ENCODE measurements at places on chromosomes 1 and 21. TPM values are rescaled to one million over a fixed set of nuclear protein-coding genes. Genes with fewer than 3 reads are reported as not detected.

DNA sequence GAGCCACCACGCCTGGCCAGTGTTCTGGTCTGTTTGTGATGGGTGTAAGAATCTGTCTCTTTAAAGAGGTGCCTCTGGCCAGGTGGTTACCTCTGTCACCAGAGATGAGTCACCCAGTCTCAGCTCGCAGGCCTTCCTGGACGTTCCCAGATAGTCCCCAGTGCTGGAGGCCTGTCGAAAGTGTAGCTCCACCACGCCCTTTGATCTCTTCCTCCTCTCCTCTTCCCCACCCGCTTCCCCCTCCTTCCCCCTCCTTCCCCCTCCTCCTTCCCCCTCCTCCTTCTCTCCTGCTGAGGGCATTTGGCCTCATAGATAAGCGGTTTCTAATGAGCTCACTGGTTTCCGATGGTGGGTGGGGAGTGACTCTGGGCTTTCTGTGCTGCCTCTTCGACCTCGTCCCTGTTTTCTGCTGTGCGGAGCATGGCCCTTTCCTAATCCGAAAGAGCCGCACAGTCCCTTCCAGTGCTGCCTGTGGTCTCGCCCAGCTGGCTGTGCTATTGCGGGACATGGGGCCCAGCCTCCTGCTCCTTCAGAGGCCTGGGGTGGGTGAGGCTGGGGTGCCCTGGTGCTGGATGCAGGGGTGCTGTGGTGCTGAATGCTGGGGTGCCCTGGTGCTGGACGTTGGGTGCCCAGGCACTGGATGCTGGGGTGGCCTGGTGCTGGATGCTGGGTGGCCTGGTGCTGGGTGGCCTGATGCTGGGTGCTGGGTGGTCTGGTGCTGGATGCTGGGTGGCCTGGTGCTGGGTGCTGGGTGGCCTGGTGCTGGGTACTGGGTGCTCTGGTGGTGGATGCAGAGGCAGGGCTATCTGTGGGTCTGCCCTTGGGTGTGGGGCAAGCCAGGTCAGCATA is 19.2 kb downstream of the AGPAT3 start:
- no peak for DNase-seq

- DNase-seq: no peak
These were observed 22.6 kb downstream of the COL18A1 start for GRCh38 chr21:45427331-45428271.

- no peak for DNase-seq
These were observed 92.6 kb downstream of the ZNF281 start for GRCh38 chr1:200317236-200317635.

The XPR1 gene
- polyA plus RNA-seq: 40.1 TPM

DNA sequence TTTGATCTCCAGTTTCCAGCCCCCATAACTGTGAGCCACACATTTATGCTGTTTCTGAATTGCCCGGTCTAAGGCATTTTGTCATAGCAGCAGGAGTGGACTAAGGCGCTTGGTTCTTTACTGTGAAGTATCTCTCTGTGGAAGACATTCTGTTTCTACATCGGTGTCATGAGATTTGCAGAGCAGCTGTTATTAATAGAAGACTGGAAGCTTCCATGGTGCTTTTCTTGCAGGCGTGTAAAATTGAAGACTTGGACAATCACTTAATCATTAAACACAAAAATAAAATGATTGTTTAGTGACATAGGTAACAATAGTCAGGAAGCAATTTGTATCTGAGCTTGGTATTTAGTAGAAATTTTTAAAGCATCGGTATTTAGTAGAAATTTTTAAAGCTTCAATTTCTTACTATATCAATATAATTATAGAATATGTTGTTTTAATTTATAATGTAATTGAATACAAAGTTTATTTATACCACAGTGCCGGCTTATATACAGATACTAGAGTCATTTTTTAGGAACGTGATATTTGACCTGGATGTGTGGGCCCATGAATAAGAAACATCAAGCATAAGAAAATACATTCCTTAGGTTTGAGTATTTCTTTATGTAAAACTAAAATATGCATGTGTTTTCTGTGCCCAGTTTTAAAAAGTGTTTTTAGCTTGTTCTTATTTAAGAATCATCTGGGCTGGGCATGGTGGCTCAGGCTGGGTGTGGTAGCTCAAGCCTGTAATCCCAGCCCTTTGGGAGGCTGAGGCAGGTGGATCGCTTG is 60.6 kb upstream of the COL6A1 start:
- DNase-seq: no peak

- no peak for DNase-seq
These were observed 566.2 kb upstream of the RGS18 start for GRCh38 chr1:191592039-191592438.

The VHLL gene
- polyA plus RNA-seq: not detected

The CLEC20A gene
- 0.37 TPM for polyA plus RNA-seq

DNA sequence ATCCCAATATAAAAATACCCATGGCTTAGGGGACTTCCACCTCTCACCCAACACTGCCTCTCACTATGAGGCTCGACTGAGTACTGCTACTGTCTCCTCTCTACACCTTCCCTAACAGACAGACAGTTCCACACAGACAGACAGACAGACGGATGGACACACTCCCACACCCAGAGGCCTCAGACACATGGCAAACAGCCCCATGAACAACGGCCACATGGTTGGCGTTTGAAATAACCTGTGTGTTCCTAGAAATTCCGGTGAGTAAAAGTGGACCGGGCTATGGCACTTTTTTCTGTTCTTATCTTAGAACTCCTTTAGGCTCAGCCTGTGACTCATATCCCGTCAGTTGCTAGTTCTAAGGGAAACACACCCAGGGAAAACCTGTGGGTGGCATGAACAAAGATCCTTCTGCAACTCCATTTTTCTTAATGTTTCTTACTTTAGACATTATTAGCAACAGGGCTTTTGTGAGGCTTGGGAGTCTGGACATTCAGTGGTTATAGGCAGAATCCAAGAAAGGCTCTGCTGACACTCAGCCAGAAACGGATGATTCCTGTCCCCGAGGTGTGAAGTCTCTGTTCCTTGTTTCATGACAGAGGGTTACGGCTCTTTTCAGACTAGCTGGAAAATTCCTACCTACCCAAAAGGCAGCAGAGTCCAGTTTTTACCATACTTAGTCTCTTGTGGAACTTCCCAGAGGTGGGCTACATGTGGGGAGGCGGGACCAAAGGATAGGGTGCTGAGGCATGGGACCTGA is 90.5 kb upstream of the TLR5 start:
- DNase-seq: no peak
